ENCODE measurements at places on chromosomes 3 and 15.

- no peak for DNase-seq
Measured at GRCh38 chr3:141878817-141879216, 2.4 kb downstream of the ATP1B3 start.

- no peak for DNase-seq
Measured at GRCh38 chr3:95334461-95334860, 1271.6 kb downstream of the NSUN3 start.

- no peak for DNase-seq
Measured at GRCh38 chr3:12643010-12643380, 20.9 kb downstream of the RAF1 start.

GRCh38 chr3:119401069-119401468, 62.3 kb downstream of the TMEM39A start:
- DNase-seq = no peak

GRCh38 chr3:39819899-39820298, 10.5 kb downstream of the MYRIP start:
- no peak for DNase-seq

DNA sequence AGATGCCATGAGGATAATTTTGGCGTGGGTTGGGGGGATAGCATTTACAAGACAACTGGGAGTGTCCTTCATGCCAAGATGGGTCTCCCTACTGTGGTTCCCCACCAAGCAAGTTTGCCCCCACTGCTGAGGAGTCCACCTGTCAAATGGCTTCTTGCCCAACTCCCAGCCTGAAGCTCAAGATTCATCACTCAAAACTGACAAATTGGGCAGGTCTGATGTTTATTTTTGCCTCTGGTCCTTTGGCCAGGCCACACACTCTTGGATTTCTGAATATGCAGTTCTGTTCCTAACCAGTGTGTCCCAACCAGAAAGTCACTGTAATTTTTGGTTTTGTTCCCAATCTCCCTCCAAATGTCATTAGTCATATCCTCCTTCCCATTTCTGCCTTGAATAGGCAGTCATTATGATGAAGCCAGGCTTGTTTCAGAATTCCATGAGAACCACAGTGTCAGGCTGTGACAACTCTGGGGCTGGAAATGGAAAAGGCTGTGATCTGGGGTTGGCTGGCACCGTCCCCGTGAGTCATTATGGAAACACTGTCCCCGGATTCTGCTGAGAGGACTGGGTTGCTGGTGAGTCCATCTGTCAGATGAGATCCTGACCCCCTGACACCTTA, 29.3 kb upstream of the MEF2A start:
- DNase-seq = no peak

DNA sequence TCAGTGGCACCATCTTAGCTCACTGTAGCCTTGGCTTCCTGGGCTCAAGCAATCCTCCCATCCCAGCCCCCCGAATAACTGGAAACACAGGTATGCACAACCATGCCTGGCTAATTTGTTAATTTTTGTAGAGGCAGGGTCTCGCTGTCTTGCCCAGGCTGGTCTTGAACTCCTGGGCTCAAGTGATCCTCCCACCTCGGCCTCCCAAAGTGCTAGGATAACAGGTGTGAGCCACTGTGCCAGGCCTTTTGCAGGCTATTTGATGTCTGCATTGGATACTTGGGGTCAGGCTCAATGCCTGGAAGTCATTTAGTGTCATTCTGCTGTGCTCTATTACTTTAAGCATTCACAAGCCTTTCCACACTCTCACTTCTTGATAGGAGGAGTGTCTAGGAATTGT, 17.6 kb downstream of the LIMD1 start:
- no peak for DNase-seq
